Stimulated activated CD8-positive, alpha-beta memory T cell treated with anti-CD3 and anti-CD28 coated beads, Interleukin-7, amount 100 ng/mL, for 1 hour (primary cell): ENCODE measurements at places on chromosomes 5 and 9.

DNA sequence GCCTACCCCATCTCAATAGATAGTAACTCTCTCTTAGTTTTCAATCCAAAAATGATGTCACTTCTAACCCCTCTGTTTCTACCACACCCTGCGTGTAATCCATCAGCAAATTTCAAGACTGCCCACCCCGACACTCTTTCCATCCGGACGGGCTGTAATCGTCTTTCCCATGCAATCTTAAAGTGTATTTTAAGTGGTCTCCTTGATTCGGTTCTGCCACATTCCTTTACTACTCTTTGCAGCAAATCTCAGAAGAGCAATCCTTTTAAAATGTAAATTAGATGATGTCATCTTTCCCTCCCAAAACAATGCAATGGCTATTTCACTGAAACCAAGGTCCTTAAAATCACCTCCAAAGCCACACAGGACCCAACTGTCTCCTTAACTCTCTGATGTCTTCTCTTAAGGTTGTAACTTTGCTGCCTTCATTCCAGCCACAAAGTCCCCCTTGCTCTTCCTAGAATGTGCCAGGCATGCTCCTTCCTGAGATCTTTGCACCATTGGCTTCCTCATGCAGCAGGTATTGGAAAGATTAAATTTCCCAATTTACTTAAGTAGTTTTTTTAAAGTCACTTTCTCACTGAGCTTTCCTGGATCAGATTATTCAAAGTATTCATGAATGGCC lies 932.5 kb upstream of the WWC1 start:
- DNase-seq: no peak

GRCh38 chr9:112000743-112001142 lies 104.1 kb downstream of the UGCG start:
- no peak for DNase-seq

GRCh38 chr5:74643111-74643562 lies 2.6 kb upstream of the ENC1 start:
- no peak for DNase-seq

DNA sequence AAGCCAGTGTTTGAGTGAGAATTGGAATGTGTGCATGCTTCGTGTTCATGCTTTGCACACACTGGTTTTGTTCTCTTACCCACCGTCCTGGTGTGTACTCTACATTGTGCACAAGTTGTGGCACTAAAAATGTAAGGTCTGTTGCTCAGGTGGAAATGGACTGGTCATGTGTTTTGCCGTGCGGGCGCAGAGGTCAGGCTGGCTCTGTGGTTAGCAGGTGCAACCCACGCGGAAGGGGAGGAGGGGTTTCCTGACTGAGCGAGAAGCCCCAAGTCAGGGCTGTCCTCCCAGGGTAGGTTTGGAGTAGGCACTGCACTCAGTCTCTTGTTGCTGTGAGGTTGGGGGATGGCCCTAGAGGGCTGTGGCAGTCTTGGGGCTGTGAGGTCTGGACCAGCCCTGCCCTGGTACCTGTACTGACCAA lies 86.6 kb downstream of the EHMT1 start:
- no peak for DNase-seq
